Placental epithelial cell (primary cell): ENCODE measurements at places on chromosomes 3 and 15. TPM values are rescaled to one million over a fixed set of nuclear protein-coding genes. Genes with fewer than 3 reads are reported as not detected.

ITIH4 gene
- 2.0 and 6.7 TPM in 2 replicates for total RNA-seq

CLN6 gene
- 14.9 and 17.1 TPM in 2 replicates for total RNA-seq

CTXN2 gene
- total RNA-seq, result not detected in 2 replicates

CFAP20DC gene
- total RNA-seq, result 1.2 and 2.0 TPM in 2 replicates
